ENCODE measurements at places on chromosomes 11 and 22. TPM values are rescaled to one million over a fixed set of nuclear protein-coding genes. Genes with fewer than 3 reads are reported as not detected.

EEF1G gene
- total RNA-seq = 1,053 TPM

OR52E1 gene
- not detected for total RNA-seq

OR10G6 gene
- total RNA-seq = not detected

SGSM1 gene
- total RNA-seq = not detected

IL18 gene
- total RNA-seq = not detected

CDCA5 gene
- total RNA-seq = 41.7 TPM

OR5D18 gene
- not detected for total RNA-seq

FAT3 gene
- total RNA-seq = 1.3 TPM

GRCh38 chr11:71937826-71938225 lies 9.0 kb downstream of the RNF121 start:
- DNase-seq = no peak

DNA sequence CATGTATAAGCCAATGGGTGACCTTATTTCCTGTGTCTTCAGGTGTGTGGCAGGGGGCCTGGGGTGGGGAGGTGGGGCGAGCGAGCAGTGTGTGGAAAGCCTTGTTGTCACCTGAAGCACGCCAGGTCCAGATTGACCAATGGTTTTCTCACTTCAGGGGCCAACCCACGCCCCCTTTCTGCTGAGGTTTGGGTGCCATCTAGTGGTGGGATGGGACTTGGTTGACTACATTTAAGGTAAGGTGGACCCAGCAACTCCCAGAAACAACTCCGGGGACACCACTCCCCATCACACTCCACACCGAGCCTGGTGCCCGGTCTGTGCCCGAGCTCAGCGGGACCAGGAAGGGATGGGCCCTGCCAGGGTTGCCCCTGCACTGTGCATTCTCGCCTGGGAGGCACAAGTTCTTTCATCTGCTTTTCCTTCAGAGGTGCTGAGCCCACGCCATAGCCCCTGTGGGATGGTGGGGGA lies 40.0 kb downstream of the TPCN2 start:
- peak; percentile 62 for DNase-seq

GRCh38 chr11:31141789-31142188 lies 227.8 kb downstream of the DCDC1 start:
- DNase-seq = no peak

- DNase-seq = peak; percentile 80
These were observed 56.0 kb downstream of the DCUN1D5 start for GRCh38 chr11:103035791-103036434.

GRCh38 chr11:42773729-42774128 lies 538.1 kb upstream of the API5 start:
- no peak for DNase-seq

GRCh38 chr11:74279256-74279655 lies 32.2 kb downstream of the P4HA3 start:
- no peak for DNase-seq

DNA sequence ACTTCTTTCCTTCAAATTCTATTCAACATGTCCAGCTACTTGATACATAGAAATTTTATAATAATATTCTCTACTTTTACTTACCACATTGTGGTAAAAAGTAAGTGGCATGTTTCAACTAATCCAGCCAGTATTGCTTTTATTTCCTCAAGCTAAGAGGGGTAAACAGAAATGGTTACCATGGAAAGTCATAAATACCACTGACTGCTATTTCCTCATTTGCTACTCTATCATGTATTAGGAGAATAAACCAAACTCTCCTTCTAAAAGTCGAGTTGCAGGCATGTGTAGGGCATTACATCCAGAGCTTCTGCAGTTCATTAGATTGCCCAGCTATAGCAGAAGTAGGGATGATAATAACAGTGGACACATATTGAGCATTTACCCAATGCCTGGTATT lies 208.4 kb downstream of the MAML2 start:
- peak; percentile 34 for DNase-seq

DNA sequence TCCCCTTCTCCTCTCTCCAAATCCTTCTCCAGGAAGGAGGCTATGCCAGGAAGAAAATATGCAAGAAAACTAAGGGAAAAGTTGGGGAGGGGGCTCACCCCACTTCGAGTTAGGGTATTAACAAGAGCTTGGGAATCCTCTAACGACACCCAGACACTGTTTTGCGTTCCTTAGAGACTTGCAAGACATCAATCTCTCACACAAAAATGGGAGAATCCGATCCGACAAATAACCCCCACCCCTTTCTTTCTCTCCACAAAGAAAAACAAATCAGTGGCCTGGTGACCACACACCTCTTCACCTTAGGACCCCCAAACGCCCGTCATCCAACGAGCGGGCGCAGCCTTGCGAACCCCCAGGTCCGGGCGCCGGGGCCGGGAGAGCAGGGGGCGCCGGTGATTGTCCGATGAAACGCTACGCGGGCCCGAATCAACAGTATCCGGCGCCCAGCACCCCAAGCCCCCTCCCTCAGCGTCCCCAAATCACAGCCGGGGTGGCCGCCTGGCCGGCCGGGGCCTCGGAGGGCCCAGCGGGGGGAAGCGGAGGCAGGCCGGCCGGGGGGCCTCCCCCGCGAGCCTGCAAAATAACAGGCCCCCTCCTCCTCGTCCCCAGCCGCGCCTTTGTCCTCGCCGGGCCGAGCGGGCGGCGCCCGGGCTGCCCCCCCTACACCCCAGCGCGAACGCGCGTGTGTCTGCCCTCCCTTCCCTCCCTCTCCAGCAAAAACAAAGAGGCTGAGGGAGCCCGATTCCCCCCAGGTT lies 690 bp downstream of the CSNK1E start:
- DNase-seq = peak; percentile 52

DNA sequence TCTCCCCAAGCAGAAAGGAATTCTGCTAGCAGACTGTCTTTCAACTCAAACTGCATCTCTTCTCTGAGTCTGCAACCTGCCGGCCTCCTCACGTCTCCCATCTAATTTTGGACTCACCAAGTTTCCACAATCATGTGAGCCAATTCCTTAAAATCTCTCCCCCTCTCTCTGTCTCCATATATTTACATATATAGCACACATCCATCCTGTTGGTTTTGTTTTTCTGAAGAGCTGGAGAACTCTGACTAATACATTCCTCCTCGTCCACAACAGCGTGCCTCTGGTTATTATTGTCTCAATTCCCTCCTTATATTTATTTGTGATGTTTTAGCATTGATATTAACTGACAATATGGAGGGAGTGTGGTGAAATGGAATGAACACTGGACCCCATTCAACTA lies 29.6 kb upstream of the FJX1 start:
- DNase-seq = peak; percentile 46

Data from RPMI7951 (cell line).